SW480 (cell line): ENCODE measurements at places on chromosomes 5 and 9.

- DNase-seq = no peak
These were observed 655 bp downstream of the TOR4A start for GRCh38 chr9:137278061-137278701.

GRCh38 chr5:98330871-98331270, 442.6 kb upstream of the RGMB start:
- no peak for DNase-seq

DNA sequence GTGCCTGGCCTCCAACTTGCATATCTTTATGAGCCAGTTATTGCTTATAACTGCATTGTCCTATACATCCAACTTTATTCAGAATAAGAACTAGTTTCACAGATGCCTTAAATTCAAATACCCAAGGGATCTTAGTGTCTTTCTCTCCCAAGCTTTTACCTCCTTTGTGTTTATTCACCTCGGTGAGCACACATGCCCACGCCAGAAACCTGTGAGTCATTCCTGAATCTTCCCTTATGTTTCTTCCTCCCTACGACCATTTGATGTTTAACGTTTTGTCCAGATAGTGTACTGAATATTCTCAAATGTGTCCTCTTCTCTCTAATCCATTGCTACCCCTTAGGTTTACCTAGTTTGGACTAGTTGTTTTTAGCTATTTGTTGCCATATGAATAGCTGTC, 55.5 kb upstream of the MEGF10 start:
- DNase-seq = no peak

DNA sequence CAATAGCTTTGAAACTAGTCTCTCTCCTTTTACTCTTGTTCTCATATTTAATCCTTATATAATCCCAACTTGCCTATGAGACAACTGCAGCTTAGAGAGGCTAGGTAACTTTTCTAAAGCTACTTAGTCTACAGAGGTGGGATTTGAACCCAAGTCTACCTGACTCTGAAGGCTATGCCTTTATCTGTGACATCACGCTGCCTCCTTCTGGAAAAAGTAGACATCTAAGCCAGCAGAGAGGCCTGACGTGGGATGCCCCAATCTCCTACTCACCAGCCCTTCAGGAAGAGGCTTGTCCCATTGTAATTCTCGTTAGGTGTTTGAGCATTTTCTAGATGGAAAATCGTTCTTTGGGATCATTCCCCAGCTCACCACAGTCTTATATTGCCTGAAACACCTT, 167.5 kb downstream of the HSPA4 start:
- DNase-seq = no peak

GRCh38 chr9:134314039-134314949, 12.0 kb upstream of the RXRA start:
- no peak for DNase-seq

DNA sequence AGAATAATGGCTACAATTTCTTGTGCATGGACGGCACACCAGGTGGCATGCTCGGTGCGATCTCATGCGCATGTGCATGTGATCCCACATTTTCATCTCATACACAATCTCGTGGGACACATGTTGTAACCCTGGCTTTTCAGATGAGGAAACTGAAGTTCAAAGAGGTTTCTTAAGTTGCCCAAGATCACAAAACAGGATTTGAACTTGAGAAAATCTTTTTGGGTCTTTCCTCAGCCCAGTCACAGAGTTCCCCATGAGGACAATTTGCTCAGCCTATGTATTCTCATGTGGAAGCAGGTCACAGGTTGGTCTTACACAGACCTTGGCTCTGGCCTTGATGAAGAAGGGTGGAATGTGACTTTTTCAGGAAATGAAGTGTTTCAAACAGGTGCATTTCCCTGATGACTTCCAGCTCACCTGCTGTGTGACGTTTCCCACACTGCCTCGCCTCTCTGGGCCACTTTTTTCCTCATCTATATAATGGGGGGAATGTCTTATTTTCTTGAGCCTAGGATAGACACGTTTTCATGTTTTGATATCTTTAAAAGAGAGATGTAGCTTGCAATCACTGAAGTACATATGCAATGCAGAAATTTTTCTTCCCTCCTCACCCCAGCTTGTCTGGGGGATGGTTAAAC, 7.1 kb upstream of the ORM1 start:
- no peak for DNase-seq

DNA sequence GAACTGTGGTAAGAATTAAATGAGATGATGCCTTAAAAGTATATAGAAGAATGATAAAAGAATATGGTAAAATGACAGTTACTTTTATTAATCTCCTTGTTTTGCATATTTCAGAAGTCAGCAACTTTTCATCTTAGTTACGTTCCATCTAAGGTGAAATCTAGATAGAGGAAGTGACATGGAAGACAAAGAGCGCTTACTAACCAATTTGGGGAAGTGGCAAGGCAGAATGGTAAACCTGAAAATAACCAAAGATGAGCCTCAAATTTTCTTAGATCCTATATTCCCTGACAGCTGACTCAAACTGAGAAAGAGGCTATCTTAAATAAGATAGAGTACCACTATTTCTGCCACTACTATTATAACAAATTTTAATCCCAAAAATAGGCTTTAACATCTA, 52.5 kb downstream of the FGF10 start:
- DNase-seq = no peak

GRCh38 chr9:127835991-127836516, 18.4 kb downstream of the ENG start:
- DNase-seq = no peak

- no peak for DNase-seq
These were observed 161.7 kb downstream of the YTHDC2 start for GRCh38 chr5:113675166-113675565.

DNA sequence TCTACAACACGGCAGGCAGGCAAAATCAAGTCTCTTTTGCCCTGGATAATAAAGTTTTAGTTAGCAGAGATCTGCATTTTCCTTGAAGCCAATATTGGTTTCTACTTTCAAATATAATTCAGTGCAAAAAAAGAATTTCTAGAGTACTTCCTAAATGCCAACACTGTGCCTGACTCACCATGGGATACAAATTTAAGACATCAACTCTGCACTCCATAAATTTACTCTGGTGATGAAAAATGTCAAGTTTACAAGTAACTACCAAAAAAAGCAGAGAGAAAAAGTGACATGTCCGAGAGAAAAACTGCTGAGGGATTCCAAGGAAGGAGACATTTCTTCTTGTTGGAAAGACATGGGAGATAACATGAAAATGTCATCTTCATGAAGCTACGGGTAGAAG, 119.7 kb downstream of the RAPGEF6 start:
- no peak for DNase-seq

DNA sequence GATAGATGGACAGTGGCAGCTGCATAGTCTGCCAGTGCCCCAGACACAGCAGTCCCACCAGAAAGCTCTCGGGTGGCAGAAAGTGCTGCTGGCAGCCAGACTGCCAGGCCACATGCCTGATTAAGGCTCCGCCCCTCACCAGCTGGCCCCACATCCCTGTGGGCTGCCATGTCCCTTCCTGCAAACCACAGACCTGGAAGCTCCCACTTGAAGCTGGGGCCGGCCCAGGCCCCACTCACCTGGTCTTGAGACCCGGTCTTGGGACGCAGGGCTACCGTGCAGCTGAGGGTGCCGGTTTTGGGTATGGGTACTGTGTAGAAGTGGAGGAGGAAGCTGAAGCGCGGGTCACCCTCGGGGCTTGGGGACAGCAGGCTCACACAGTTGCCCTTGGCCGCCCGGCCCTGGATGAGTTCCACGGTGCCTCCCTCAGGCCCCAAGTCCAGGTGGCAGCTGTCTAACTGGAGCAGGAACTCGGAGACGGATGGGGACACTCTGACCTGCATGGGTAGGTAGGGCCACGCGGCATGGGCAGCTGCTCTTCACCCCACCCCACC, 15.3 kb downstream of the FPGS start:
- no peak for DNase-seq

DNA sequence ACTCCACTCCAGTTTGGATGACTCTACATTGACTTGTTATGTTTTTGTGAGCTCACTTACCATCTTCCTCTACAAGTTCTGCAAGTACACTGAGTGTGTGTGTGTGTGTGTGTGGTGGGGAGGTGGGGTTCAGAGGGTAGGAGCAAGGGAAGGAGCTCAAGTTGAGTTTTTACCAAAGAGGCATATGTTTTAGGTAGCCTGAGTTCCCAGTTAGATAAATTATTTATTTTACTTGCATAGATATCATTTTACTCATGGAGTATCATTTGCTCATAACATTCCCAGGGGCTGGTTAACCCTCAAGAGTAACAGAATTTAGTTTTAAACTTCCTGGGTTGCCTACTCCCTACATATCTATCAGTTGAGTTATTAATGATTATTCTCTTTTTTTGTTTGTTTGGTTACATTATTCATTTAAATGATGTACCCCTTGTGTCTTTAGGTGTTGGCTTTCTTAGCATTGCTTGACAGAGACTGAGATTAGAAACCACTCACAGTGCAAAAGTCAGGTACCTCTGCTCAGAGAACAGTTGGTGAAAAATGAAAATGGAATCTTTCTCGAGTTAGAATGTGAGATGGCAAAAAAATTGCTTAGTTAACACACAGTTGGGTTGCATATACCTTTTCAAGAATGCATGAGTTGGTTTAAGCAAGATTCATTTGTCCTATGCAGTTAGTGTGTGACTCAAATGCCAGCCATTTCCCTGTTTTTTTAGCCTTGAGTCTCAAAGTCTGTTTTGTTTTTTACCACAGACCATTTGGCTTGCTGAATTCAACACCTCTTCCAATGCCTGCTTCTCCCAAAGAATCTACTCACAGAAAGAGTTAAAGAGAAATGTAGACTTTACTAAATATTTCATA, 29.2 kb downstream of the TNFSF8 start:
- no peak for DNase-seq

DNA sequence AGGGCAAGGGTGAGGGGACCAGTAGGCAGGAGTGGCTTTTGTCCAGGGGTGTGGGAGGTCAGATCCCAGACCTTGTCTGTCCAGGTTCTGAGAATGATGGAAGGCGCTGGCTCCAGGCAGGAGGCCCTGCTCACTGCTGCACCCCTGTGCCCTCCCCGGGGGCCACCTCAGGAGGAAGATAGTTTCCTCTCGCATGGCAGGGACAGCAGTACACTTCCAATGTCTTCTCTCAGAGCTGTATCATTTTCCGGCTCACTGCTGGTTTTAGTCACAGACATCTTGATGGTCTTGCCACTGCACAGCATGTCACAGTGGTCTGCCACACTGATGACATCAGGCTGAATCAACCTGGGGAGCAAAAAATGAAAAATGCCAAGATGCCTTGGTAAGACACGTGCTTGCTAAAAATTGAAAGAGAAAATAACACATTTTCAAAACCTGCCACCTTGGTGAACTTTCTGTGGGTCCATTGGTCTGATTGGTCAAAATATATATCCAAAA, 3.3 kb upstream of the SLC6A3 start:
- no peak for DNase-seq

- DNase-seq = no peak
These were observed 181.3 kb downstream of the GRIA1 start for GRCh38 chr5:153671653-153672346.

DNA sequence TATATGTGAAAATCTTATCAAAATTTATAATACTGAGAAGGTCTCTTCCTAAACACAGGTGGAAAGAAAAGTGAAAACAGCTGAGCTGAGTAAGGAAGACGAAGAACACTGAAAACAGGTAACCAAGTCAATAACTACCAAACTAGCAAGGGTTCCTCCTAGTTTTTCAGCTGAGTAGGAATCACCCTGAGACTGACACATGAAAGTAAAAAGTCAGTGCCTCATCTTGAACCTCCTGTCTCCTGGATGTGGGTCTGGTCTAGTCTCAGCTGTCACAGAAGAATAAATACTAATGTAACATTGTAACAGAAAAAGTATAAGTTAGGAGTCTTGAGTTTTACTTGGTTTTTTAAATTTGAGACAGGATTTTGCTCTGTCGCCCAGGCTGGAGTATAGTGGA, 121.0 kb downstream of the MEF2C start:
- DNase-seq = no peak

GRCh38 chr9:73327149-73327548, 175.5 kb downstream of the ANXA1 start:
- no peak for DNase-seq

DNA sequence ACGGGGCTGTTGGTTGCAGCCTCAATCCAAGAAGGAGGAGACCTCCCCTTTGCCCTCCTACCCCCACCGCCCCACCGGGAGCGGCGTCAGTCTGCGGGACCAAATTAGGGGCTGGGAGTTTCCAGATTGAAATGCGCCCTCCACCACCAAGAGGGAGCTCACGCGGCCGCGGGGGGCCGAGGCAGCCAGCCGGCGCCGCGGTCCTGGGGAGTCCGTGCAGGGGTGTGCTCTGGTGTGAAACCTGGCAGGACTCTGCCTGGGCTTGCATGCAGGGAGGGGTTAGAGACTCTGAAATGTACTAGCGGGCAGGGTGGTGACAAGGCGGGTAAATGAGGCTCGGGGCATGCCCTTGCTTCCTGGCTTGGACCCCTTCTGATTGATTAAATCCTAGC, 989 bp upstream of the FBN2 start:
- DNase-seq = no peak

GRCh38 chr5:38189081-38189504, 69.3 kb upstream of the EGFLAM start:
- peak; percentile 15 for DNase-seq

DNA sequence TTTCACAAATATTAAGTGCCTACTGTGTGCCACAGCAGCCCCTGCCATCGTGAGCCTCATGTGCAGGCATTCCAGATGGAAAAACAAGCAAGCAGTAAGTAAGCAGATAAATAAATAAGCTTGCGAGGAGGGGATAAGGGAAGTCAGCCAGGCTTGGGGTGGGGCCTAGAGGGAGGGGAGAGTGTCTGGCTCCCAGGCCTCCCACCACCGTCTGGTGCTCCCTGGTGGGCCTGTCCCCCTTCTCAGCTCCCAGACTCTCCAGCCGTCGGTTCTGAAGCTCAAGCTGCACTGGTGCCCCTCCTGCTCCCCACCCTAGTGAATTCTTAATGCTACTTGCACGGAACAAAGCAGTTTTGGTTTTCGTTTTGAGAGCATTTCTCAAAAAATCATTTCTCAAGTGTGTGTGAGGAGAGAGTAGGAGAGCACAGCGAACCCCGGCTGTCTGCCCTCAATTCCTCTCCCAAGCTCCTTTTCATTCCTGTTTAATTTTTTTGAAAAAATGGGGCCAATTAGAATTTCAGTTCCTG, 6.6 kb upstream of the IER5L start:
- DNase-seq = no peak

DNA sequence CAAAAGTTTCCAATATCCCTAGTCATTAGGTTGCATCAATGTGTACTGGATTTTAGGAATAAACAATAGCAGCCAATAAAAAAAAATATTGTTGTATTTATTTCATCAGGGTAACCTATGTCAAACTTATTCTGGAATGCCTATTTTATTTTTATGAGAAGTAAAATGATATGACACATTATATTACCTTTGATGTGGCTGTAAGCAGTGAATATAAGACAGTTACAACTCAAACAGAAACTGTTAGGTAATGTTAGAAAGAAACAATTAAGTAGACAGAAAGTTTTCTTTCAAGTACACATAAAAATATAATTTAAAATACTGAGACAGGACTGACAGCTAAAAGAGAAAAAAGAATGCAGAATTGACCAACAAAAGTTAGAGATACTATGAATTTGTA, 65.5 kb downstream of the GNG10 start:
- peak; percentile 37 for DNase-seq

DNA sequence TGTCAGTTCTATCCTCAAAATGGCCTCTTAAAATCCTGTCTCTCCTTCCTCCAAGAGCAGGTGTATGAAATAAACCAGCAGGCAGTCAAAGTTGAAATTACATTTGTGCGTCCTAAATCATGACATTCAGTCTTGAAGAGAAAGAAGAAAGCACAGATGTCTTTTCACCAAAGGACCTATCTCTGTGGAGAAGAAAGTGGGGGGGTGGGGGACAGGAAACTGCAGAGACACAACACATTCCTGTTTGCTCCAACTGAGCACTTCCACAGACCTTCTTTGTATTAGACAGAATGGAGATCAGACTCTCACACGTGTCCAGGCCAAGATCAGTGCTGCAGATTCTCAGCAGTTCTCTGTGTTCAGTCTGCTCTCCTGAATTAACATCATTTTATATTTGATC, 471.9 kb upstream of the RGMB start:
- no peak for DNase-seq
